ENCODE measurements at places on chromosomes 2 and 18.

- DNase-seq: no peak
Measured at GRCh38 chr2:42256505-42256904, 87.4 kb downstream of the EML4 start.

- no peak for DNase-seq
Measured at GRCh38 chr2:177231270-177231669, 18.7 kb downstream of the HNRNPA3 start.

- DNase-seq: no peak
Measured at GRCh38 chr18:27685807-27686412, 491.0 kb downstream of the CDH2 start.

DNA sequence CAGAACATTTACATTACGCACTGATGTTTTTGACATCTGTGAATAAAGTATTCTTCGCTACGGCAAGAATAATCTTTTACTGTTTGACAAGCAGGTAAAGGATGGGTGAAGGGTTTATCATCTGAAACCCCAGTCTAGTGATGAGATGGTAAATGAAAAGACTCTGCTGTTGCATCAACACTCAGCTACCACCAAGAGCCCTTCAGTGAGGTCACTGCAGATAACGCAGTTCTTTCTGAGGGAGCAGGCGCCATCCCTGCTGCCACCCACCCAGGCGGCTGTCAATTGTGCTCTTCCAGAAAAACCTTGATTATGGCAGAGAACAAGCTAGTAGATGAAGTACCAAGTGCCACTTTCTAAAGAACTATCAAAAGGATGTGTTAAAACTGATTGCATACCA lies 58.7 kb downstream of the ABCG8 start:
- DNase-seq: no peak

DNA sequence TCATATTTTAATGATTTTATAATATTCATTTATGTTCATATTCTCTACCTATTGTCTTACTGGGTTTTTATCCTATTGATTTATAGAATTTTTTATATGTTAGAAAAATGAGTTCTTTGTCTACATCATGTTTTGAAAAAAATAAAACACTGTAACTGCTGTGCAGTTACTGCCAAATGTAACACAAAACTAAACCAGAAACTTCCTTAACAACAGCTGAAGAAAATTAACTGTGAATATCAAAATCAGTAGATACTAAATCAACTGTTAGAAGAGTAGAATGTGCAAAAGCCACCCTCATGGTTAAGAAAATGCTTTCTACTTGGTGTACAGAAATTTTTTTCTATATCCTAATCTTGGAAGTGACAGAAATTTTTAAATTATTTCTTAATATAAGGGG lies 69.5 kb downstream of the PTRHD1 start:
- DNase-seq: no peak

GRCh38 chr2:173567493-173567892 lies 212.8 kb downstream of the CDCA7 start:
- no peak for DNase-seq

DNA sequence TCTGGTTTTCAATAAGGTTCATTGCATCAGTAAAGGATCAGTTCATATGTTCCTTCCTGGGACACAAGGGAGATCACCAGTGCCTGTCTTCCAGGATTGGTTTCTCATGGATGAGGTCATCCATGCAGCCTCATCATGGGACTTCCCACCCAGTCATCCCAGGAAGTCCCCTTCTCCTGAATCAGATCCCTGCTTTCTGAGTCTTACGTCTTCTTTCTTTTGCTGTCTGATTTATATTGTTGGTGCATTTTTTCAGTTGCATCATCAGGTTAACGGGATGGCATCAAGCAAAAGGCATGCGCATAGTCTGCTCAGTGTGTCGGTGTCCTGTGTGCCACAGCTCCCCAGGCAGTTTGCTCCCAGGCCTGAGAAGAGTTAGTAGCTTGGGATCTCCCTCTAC lies 105.9 kb downstream of the SOX11 start:
- no peak for DNase-seq

DNA sequence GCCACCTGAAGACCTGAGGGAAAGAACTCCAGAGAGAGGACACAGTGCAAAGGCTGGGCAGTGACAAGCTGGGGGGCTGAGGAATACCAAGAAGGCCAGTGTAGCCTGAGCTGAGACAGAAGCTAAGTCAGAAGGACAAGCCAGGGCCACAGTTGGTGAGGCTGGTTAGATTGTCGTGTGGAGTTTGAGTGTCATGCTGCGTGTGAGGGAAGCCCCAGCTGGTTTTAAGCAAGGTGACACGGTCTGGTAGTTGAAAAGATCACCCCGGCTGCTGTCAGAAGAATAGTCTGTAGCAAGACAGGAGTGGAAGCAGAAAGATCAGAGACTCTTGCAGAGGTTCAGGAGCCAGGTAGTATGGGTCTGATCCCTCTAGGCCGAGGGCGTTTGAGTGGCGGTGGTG lies 50.6 kb upstream of the RMDN2 start:
- no peak for DNase-seq

DNA sequence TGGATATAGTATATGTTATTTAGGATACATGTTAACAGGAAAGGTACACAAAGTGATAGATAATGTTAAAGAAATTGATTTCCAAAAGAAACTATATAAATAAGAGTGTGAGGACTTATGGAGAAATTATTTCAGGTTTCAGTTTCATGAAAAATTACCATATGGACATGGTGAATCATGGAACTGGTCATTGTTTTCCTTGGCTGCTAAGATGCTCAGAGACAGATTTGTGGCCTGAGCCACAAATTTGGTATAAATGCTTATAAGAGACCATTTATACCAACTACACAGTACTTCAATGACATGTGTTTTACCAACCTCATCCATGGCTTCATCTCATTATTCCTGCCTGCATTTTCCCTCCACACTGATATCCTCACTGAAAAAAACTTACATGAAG lies 188.1 kb downstream of the FMNL2 start:
- DNase-seq: no peak

Measured in activated CD8-positive, alpha-beta memory T cell treated with anti-CD3 and anti-CD28 coated beads, Interleukin-2, amount 50 U/mL, for 4 hours (primary cell).